ENCODE measurements at places on chromosomes 4 and X.

- DNase-seq: no peak
These were observed 68.3 kb upstream of the PGM2 start for GRCh38 chr4:37758226-37758625.

DNA sequence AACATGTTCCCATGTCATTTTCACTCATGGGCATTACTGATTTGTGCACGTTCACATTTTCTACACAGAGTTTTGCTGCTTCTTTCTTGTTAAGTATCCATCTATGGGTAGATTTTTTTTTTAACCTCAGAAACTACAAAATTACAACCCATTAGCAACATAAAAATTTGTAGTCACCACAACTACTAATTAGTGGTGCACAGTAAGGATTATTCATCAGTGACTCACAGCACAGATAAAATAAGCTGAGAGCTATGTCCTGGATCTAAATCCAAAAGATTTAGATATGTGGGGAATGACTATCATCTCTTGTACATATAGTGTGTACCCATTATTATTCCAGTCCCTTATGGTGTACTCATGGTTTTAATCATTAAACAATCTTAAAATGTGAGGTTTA lies 19.7 kb upstream of the AMELX start:
- DNase-seq: no peak

GRCh38 chr4:184937745-184938144 lies 80.5 kb upstream of the HELT start:
- DNase-seq: no peak

GRCh38 chr4:41572516-41572915 lies 34.6 kb downstream of the LIMCH1 start:
- DNase-seq: no peak

- no peak for DNase-seq
These were observed 168.9 kb downstream of the HS3ST1 start for GRCh38 chr4:11259837-11260236.

- no peak for DNase-seq
These were observed 19.9 kb upstream of the GPR173 start for GRCh38 chrX:53028678-53029077.

GRCh38 chrX:118475903-118476302 lies 19.7 kb upstream of the DOCK11 start:
- DNase-seq: no peak
